ENCODE measurements at places on chromosomes 2 and 18.

DNA sequence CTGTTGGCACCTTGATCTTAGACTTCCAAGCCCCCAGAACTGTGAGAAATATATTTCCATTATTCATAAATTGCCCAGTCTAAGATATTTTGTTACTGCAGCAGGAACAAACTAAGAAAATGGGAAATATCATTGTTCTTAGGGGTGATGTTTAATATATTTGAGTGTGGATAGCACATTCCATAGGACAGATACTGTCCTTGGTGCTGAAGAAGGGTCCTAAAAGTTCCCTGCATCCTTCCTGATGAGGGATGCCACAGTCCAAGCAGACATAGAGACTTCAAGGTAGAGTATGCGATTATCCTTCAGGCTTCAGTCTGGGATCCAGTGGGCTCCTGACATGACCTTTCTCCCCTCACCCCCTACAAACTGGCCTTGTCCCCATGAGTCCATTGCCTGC lies 689.0 kb downstream of the TDRD15 start:
- DNase-seq, result no peak

- no peak for DNase-seq
Observed at GRCh38 chr18:34773961-34774766, 64.1 kb downstream of the DTNA start.

GRCh38 chr18:50441501-50441900 lies 66.7 kb downstream of the SKA1 start:
- DNase-seq, result no peak

GRCh38 chr18:23102493-23103261 lies 32.6 kb upstream of the CABLES1 start:
- no peak for DNase-seq

DNA sequence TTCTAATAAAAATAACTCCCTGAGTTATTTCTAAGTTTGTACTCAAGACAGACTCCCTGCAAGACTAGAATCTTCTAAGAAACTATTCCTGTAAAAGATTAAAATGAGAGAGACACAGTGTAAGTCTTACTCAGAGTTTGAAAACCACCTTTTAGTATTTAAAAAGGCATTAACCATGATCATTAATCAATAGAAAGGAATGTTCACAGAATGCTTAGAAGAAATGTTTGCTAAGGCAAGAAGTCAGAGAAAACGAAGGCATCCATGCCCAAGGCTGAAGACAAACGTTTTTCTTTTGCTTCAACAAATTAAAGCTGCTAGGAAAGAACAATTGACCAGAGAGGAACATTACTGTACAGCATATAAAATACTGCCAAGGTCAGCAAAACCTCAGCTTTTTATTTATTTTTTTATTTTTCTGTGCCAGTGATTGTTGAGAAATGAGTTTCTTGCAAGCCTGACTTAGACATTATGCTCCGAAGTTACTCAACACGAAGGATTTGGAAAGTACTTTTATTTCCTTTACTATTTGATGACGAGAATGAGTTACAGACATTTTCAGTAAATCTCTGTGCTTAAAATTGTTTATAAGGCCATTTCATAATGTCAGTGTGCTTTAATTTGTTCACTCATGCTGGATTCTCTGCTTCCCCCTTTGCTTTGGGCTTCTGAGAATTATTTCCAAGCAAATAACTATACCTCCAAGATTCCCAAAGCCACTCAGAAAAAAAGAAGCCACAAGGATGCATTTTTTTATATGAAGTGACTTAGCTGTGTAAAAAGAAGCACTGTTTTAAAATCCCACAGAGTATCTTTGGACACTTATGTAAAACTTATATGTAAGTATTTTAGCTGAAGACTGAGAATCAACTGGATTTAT lies 20.5 kb downstream of the RND3 start:
- DNase-seq, result no peak

- DNase-seq, result no peak
Observed at GRCh38 chr2:176380341-176380740, 111.1 kb downstream of the MTX2 start.

DNA sequence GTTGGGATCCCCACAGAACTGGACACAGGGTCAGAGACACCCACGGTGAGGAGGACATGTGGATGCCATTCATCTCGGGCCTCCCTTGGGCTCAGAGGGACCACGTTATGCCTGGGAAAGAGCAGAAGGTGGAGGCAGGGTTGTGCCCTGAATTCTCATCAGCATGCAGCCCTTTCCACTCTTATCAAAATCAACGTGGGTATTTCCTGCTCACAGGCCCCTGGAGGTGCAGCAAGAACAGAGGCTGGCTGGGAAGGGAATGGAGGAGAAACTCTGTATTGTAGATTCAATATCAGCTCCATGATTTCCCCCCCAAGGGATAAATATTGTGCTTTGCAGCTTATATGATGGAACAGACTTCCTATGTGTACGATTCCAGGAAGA lies 90.9 kb downstream of the SETBP1 start:
- DNase-seq, result no peak

DNA sequence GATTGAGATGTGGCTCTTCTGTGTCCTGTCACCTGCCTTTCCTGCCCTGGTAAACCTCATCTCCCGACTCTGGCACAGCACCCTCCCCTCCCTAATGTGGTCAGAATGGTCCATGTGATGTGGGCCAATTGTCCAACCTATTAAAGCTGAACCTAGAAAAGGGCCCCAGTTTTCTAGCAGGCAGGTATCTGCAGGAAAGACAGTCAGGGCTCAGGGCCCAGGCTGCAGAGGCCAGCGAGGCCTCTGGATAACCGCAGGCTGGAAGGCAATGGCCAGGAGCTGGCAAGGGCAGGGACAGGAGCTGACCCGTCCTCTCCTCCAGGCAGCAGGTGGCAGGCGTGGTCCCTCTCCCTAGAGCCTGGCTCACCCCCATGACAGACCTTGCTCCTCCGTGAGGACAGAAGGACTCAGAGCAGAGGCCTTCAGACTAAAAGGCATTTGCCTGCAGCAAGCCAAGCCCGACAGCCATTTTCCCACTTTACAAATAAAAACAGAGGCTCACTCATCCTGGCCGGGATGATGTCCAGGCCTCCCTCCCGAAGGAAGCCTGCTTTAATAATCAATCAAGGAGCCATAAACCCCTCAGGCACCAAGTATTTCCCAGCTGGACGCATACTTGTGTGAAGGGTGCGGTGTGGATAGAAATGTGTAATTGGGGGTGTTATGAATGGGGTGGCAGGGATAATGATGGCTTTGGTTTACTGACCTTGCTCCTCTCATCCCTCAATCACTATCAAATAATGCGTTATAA lies 107.1 kb downstream of the TWIST2 start:
- DNase-seq, result no peak

DNA sequence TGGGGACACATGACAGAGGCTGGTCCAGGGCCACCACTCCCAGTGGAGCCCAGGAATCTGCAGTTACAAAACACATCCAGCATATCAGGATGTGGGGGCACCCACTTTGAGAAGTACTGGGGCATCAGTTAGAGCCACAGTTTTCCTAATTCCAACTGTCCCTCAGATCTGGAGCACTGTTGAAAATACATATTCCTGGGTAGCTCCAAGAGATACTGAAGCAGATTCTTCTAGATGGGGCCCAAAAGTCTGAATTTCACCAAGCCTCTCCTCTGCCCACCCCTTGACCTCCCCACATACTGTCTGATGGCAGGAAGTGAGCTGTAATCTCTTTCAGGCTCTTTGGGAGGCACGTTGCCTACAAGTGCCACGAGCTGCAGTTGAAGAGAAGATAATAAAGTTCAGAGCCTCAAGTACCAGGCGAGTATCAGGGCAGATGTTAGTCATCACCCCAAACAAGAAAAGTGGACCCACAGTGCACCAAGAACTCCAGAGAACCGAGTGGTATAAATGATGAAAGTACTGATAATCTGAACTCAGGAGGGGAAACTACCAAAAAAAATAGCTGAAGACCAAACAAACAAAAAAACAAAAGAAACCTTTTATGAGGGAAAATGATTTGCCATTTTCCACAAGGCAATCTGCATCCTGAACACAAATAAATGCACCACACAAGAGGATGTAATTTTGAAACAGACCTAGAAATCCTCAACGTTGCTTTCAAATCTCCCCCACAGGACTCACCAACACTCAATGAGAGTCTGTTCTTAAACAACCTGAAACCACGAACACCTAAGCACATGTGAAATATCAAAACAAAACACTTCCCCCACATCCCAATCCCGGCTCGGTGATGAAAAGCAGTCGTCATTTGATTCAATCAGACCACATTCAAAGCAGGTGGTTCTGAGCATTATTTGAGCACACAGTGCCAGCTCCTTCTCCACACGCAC lies 98.7 kb downstream of the TCF4 start:
- no peak for DNase-seq

Measured in amniotic stem cell (primary cell).